Cortex of kidney (tissue), 1 donor: ENCODE measurements at places on chromosomes 12 and 14.

DNA sequence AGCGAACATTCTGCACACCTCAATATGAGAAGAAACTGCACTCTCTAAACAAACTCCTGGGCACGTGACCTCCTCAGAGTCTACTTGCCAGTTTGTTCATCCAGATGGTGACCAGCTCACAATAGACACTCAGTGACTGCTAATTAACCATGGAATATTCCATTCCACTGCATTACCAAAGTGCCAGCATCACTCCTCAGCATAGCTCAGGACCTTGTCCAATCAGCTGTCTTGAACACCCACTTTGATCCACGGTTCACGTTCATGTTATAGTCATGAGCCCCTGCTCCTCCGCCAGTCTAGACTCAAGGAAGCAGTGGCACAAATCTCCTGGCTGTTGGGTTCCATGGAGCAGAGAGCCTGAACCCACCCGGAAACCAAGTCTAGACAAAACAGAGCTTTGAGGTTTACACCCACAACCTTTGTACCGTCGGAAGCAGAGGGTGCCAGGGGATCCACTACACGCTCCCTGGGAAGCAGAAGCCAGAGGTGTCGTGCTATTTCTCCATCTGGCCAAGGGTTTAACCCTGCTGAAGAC lies 285.3 kb downstream of the ZFP36L1 start:
- DNase-seq, result no peak

DNA sequence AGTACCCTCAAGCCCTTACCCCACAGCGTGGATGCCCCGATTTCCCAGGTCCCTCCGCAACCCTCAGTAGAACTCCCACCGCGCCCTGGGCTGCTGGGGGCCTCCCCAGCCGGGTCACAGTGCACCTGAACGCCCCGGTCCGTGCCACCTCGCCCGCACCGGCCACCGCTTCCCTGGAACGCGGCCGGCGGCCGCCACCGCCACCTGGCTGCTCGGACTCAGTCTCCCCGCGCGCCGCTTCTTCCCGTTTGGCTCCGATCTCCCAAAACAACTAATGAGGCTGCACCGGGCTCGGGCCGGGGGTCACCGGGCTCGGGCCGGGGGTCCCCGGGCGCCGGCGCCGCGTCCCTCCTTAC lies 1.0 kb downstream of the ITPK1 start:
- no peak for DNase-seq

GRCh38 chr14:95362138-95362494 lies 42.4 kb upstream of the CLMN start:
- DNase-seq, result no peak

DNA sequence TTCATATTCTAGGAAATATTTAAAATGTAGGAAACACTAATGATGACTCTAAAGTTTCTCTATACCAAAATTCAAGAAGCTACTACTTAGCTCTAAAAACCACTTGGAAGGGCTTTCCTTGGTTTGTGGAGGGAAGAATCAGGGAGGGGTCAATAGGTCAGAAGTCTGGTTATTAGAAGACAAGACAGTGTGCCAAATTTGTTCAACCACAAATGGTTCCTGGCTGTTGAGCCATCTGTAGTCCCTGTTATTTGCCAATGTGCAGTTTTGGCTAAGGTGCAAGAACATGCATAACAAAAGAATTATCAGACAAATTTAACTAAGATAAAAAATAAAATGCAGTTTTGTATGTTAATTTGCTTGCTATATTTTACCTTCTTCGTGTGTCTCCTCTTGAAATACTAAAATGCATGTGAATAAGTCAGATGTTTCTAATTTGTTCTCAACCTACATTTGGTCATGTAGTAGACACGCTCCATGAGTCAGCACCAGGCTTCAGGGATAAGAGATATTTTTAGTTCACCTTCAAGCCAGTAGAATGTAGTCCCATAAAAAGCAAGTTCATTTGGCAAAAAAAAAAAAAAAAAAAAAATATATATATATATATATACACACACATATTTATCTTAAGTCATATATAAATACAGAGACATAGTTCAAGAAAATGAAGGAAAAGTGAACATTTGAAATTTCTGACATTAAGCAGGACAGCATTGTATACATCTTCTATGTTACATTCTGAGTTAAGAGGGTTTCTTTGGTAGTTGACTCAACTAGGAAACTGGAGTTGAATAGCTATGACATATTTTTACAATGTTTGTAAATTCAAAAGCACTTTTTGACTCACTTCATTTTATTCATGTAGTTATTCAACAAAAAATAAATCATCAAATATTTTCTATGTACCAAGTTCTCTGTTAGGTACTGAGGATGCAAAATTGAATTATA lies 123.3 kb downstream of the KCNC2 start:
- no peak for DNase-seq

- DNase-seq, result no peak
Observed at GRCh38 chr14:77822741-77823140, 22.8 kb downstream of the ADCK1 start.

- DNase-seq, result no peak
Observed at GRCh38 chr14:55556929-55557623, 22.9 kb upstream of the KTN1 start.

GRCh38 chr12:92717202-92717601 lies 14.4 kb downstream of the PLEKHG7 start:
- DNase-seq, result no peak

DNA sequence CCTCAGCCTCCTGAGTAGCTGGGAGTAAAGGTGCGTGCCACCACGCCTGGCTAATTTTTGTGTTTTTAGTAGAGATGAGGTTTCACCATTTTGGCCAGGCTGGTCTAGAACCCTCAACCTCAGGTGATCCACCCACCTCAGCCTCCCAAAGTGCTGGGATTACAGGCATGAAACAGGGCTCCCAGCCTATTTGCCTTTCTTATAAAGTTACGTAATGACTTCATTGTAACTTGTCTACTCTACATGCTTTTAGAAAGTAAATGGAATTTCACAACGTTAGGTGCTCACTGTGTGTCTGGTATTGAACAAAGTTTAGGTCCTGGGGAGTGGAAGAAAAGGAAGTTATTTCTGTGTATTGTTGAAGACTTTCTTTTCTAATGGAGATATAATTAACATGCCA lies 12.5 kb downstream of the CFAP251 start:
- DNase-seq, result no peak

DNA sequence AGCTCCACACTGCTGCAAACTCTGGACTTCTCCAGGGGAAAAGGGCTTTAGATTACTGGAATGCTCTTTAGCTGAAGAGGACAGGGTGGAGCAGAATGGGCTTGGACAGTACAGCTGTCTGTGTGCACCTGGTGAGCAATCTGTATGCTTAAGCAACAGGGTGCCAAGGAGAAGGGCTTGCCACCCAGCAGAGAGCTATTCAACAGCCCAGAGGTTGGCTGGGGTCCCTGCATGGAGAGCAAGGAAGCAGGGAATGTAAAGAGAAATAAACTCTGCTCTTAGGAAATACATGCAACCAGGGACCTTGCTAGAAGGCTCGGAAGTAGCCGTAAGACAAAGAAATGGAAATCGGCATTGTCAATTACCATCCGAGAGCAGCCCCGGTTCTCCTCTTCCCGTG lies 53.0 kb upstream of the CORO1C start:
- no peak for DNase-seq

DNA sequence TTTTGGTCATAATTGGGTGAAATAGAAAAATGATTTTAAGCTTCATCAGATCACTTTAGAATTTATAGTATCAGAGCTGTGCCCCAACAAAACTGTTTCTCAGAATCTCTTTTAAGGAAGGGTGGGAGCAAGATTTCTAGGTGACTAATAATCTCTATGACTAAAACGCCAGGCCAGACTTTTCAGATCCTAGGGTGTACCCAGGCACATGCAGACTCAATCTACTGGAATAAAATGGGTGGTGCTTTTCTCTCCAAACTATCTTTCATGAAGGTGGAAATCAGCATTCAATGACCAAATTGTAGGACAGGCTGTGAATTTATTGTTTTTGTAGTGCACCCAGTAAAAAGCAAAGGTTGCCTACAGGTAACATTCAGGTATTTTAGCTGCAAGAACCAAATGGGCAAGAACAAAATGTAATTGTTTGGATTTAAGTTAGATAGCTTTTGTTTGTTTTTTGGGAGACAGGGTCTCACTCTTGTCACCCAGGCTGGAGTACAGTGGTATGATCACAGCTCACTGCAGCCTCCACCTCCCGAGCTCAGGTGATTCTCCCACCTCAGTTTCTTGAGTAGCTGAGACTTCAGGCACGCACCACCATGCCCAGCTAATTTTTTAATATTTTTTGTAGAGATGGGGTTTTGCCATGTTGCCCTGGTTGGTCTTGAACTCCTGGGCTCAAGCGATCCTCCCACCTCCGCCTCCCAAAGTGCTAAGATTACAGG lies 49.5 kb downstream of the PPP2R5C start:
- no peak for DNase-seq

DNA sequence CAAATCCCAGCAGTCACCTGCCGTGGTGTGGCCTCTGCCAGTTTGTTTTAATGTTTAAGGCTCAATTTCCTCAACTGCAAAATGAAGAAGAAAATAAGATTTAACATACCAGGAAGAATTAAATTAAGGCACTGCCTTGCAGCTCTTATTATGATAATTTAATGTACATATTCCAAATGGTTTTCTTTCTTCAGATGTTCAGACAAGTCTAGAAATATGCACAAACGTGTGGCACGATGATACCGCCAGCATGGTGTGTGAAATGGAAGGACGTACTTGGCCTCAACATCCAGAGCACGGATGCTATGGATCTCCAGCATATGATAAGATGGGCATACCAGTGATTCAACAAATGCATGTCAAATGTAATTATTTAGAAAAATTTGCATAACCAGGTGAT lies 959.4 kb upstream of the TMEM132C start:
- no peak for DNase-seq

DNA sequence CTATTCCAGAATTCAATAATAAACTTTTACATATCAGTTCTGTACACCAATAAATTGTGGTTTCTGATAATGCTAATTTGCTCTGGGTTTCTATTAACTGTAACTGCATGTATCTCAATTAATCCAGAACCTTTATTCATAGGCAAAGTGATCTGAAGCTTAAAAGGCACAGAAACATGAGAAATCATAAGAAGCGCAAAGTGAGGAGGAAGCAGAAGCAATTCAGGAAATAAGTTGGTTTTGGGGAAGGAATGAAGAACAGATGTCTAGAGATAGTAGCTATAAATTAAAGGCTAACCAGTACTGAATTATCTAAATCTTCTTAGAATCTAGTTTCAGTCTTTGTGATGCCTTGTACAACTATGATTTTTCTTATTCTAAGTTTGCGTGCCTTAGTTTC lies 24.6 kb downstream of the KERA start:
- DNase-seq, result no peak

GRCh38 chr12:1373901-1374735 lies 220.3 kb downstream of the FBXL14 start:
- no peak for DNase-seq

DNA sequence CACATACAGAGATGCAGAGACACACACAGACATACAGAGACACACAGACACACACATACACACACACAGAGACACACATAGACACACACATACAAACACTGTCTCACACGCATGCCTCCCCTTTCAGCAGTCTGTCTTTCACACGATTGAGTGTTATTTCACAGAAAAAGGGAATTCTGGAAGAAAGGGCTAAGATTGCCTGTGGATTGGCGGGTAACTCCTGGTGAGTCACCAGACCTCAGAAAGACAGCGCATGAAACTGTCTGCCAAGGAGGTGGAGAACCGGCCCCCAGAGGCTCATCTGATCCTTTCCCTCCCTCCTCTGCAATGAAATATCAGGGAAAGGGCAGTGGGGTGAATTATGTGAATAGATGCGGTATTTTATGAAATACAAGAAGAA lies 127.2 kb upstream of the GSC start:
- no peak for DNase-seq

- no peak for DNase-seq
Observed at GRCh38 chr14:49212721-49213120, 373.5 kb downstream of the RPS29 start.

DNA sequence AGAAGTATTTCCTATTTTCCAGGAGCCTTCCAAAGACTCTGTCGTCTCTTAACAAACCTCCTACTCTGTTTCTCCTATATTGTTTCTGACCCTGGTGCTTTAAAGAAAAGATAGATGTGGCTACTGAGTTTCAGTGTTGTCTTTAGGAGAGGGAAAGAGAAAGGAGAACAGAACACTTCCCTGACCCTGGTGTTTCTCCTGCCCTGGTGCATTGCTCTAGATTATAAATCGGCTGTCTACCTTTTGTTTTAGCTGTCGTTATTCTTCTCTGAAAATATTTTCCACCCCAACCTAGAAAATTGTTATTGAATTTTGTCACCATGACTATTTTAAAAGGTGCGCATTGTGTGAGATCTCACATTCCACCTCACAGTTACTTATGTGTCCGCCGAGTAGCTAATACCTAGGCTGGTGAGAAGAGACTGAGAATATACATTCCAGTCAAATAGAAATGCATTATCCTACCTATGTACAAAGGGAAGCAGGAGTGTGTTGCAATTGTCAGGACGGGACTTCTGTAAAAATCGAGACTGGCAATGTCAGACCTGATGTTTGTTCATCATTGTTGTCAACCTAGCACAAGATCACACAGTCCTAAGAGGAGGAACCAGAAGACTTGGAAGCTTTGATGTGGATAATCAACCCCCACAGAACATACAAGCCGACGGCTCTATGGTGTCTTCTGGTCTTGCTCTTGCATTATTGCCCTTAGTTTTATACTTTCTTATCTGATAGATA lies 108.7 kb upstream of the SLC38A4 start:
- no peak for DNase-seq

DNA sequence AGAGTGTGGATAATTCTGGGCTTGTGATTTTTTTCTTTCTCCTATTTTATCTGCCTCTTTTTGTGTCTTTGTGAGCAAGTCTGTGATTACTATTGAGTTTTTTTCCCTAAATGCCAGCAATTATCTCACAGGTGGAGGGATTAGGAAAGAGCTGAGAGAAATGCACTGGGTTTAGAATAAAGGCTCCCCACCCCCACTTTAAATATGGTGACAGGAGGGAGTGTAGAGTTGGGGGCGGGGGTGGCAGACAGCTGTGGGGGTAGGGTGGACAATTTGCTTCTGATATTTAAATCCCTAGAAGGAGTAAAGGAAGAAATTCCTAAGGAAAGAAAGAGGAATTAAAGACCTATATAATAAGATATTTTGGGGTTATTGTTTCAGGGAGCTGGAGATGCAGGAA lies 145.9 kb downstream of the NRXN3 start:
- DNase-seq, result no peak

DNA sequence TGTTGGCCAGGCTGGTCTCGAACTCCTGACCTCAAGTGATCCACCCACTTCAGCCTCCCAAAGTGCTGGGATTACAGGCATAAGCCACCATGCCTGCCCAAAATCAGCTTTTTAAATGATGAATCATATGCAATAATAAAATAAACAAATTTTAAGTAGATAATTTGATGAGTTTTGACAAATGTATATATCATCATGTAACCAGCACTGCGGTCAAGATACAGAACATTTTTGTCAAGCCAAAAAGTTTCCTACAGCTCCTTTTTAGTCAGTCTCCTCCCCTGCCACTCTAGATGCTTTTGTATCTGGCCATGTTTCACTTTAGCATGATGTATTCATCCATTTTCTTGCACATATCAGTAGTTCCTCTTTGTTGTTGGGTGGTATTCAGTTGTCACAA lies 17.2 kb downstream of the FRMD6 start:
- DNase-seq, result no peak

GRCh38 chr12:4439736-4440135 lies 5.9 kb downstream of the FGF6 start:
- no peak for DNase-seq

- DNase-seq, result no peak
Observed at GRCh38 chr14:91413547-91414474, 3.8 kb downstream of the CCDC88C start.
